HCT116 (cell line): ENCODE measurements at places on chromosomes 4 and X.
A peak's percentile ranks its signal among the peaks of the same experiment; 100 is the strongest.

DNA sequence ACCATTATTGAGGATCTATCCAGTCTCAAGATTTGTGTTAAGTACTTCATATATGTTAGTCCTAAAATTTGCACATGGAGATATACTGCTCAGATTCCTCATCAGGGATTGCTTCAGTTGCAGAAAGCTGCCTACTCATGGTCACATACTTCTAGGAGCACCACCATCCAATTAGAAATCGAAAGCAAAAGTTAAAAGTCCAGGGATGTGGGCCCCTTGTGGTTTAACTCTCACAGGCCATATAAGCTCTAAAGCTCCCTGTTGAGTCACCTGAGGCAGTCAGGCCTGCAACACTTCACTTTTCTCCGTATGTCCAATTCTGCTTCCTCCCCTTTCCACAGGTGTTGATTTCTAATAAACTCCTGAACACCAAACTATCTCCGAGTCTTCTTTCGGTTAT lies 84.2 kb downstream of the CNOT6L start:
- no peak for DNase-seq

DNA sequence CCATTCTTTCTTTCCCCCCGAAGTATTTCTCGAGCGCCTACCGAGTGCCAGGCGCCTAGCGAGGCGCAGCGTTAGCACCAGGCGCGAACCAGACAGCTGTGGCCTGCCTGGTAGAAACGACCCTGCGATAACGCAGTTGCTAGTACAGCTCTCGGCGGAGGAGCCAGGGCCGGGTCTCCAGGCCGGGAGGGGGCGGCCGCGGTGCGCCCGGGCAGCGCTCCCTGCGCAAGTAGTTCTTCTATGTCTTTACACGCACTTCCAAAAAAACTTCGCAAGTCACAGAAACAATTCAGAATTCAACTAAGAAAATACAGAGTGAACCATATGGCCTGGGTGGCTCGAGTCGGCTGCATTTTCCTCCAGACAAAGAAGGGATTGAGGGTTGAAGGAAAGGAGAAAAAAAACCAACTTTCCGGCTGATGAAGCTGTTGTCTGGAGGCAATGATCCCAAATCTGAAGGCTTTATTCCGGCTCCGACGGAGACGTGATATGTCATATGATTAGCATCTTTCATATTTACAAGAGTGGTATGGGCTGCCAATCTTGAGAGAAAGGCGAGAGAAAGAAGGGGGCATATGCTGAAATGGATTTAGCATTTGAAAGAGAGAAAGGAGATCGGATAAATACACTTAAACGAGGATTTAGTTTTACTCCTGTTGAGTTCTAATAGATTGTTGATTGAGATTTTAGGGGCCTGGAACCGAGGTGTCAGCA lies 7.2 kb upstream of the NEUROG2 start:
- no peak for DNase-seq

GRCh38 chrX:30577362-30577991 lies at the start of gene TASL:
TSS of gene TASL (minus strand) at chrX:30577766. CDS start at chrX:30560355, 17,411 bp downstream.
- no peak for DNase-seq

- DNase-seq: peak; percentile 18
These were observed 208.7 kb downstream of the SOWAHB start for GRCh38 chr4:76689145-76689817.

- no peak for DNase-seq
These were observed 89.6 kb downstream of the SORCS2 start for GRCh38 chr4:7281691-7282665.

DNA sequence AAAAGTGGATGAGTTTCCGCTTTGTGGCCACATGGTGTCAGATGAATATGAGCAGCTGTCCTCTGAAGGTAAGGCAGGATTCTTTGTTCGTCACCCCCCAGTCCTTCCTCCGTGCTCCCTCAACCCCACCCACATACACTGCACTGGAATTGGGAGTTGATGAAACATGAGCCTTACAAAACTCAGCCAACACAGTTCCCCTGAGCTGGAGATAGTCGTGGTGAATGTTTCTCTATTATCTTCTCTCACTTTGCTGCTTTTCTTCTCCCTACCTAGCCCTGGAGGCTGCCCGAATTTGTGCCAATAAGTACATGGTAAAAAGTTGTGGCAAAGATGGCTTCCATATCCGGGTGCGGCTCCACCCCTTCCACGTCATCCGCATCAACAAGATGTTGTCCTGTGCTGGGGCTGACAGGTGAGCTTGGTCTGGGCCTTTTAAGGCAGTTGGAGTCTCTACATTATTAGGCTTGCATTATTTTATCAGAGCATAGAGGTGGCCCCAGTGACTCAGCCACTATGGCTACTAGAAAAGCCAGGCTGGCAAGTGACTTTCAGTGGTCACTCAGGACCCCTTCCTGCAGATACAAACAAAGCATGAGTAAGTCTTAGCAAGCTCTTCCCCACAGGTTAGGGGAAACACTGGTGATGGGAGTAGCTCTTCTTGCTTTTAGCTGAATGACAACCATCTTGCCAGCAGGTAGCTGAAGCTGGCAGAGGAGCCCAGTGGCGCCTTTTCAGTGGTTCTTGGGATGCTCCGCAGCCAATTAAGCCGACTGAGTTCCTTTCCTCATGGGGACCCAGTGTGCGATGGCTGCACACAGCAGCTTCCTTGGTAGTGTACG lies 1.6 kb downstream of the RPL10 start:
- DNase-seq: no peak

DNA sequence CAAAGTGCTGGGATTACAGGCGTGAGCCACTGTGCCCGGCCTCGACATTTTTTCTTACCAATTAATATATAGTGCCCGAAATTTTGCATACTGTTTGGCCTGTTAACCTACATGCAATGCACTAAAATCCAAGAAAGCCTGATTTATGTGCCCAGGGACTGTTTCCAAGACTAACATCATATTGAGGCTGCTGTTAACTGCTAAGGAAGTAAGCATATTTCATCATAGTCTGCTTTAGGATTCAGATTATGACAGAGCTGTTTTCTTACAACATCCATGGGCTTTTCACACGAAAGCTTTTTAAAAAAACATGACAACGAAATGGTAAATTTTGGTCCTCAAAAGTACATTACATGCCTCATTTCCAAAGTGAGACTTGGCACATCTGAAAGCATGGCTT lies 84.4 kb downstream of the STOX2 start:
- no peak for DNase-seq

- no peak for DNase-seq
These were observed 735.1 kb upstream of the LCORL start for GRCh38 chr4:18756671-18757070.

GRCh38 chr4:109631532-109632108 lies 71.6 kb downstream of the MCUB start:
- DNase-seq: no peak

GRCh38 chr4:41164405-41164804 lies 49.9 kb downstream of the APBB2 start:
- DNase-seq: no peak

DNA sequence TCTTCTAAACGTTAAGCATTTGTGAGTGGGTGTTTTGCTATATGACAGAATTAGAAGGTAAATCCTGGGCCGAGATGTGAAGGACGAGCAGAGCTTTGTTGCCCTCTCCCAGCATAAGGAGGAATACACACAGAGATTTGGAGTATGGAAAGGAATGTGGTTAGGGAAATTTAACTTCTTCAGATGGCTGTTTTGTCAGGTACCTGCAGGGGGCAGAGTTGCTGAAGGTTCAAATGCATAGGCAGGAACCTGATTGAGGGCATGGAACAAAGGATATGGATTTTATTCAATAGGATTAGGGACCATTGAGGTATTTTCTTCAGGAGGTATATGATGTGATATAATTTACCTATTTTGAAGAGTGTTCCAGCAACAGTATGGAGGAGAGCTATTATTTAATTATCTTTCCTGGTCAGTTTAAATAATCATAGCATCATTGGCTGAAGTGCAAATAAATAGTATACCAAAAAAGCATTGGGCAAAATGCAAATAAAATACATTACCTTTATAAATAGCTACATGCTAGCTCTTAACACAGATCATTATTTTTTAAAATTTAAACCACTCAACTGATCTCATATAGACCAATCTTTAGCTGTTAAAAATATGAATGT lies 143.6 kb downstream of the SLIT2 start:
- DNase-seq: peak; percentile 37

DNA sequence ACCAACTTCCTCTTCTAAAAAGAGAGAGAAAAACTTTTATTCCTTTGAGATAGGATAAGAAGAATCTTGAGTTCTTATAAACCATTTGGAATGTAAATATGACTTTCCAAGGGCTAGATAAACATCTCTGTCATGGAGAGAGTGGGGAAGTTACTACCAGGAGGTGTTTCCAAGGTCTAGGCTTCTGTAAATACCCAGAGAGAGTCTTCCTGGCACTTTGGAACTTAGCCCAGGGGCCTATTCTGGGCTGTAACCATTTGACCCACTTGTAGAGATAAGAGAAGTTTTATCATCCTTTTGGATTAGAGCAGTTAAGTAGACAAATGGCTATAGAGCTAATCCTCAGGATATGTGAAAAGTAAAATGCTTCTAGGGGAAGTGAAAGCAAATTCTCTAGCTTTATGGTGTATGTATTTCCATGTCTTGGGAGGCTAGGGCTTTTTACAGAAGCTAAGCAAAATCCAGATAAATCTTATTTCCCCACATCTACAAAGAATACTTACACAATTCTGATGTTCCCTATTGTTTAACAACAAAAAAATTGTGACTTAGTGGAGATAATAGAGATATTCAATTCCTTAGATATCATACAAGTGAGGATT lies 51.1 kb downstream of the MCUB start:
- DNase-seq: no peak

GRCh38 chr4:85491527-85491926 lies 16.6 kb downstream of the ARHGAP24 start:
- DNase-seq: no peak

DNA sequence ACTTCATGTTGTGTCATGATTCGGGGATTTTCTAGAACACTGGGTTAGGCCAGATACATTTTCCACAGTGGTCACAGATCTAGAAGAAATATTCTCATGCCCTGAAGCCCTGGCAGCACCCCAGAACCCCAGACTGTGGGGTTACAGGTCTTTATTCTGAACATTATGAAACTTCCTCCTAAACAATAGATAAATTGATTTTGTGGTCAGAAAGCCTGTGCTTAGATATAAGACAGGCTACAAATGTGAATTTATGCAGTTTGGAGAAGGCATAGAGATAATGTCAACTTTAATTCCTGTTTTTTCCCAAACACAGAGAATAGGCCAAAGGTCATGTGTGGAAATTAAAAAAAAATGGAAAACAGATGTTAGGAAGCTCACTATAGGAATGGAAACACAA lies 492.9 kb downstream of the SPRY1 start:
- DNase-seq: no peak

DNA sequence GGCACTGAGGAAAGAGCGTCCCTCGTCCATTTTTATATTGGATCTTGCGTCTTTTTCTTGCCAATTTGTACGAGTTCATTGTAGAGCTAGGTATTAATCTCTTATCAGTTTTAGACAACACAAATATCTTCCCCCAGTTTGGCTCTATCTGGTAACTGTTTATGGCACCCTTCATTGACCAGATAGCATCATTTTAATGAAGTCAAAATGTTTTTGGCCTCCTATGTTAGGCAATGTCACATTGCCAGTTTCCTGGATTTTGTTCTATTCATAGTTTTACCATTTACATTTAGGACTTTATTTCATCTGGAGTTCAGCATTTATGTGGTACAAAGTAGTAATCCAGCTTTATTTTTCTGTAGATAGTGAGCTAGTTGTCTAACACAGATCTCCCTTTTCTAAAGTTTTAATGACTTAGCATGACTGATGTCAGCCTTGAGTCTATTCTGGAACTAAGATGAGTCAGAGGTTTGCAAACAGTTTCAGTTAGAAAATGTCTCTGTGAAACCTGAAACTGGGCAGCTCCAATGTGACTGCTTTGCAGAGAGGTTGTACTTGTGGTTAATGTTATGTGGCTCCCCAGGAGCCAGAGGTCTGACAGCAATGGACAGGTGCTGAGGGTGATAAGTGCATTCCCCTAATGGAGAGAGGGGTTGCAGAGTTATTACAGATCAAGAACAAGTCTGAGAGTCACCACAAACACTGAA lies 5.3 kb upstream of the STBD1 start:
- peak; percentile 83 for DNase-seq

- DNase-seq: peak; percentile 28
These were observed 12.8 kb downstream of the AIMP1 start for GRCh38 chr4:106329041-106329618.

GRCh38 chrX:153477364-153477857 lies 7.0 kb upstream of the HAUS7 start:
- DNase-seq: no peak

GRCh38 chrX:110172215-110172614 lies 145.7 kb downstream of the AMMECR1 start:
- DNase-seq: no peak

- no peak for DNase-seq
These were observed 250.6 kb upstream of the KLF8 start for GRCh38 chrX:55981603-55982002.

- no peak for DNase-seq
These were observed 773.1 kb upstream of the AGA start for GRCh38 chr4:178215309-178215708.
